Aorta (tissue), 5 donors: ENCODE measurements at places on chromosomes 7 and 10.

- DNase-seq: no peak
- H3K27ac ChIP-seq: no peak overlapping the region
- H3K36me3 ChIP-seq: no peaks in the 10 kb centered on the region
- no peak overlapping the region for H3K4me3 ChIP-seq
- no peaks in the 10 kb centered on the region for H3K27me3 ChIP-seq
These were observed 121.3 kb downstream of the CHN2 start for GRCh38 chr7:29315892-29316270.

- H3K4me1 ChIP-seq: peaks cover 3% of the 10 kb centered on the region
These were observed 465.5 kb upstream of the NRP1 start for GRCh38 chr10:33799944-33800323.

DNA sequence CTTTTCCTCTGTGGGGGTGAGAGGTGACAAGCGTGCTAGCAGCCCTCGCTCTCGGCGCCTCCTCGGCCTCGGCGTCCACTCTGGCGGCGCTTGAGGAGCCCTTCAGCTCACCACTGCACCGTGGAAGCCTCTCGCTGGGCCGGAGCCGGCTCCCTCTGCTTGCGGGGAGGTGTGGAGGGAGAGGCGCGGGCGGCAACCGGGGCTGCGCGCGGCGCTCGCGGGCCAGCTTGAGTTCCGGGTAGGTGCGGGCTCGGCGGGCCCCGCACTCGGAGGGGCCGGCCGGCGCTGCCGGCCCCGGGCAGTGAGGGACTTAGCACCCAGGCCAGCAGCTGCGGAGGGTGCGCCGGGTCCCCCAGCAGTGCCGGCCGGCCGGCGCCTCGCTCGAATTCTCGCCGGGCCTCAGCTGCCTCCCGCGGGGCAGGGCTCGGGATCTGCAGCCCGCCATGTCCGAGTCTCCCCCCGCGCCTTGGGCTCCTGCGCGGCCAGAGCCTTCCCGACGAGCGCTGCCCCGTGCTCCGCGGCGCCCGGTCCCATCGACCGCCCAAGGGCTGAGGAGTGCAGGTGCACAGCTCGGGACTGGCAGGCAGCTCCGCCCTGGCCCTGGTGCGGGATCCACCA lies 352.8 kb upstream of the PODXL start:
- H3K4me1 ChIP-seq: no peaks in the 10 kb centered on the region
- H3K4me3 ChIP-seq: no peak overlapping the region
- H3K27me3 ChIP-seq: no peaks in the 10 kb centered on the region
- no peak for DNase-seq

DNA sequence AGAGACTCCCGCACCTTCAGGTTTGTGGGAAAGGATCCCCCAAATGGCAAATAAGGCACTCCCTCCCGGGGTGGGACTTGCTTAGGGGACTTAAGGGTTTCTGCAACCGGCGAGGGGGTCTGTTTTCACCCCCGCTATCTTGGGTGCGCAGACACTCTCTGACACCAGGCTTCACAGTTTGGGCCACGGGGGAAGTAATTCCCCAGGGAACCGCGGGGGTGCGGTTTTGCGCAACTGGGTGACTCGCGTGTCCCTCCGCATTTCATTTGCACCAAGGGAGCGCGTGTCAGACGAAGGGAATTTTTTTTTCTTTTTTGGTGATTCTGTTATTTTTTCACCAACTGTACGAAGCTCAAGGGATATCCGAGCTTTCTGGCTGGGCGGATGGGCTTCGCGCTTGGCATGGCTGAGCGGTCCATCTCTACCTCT lies 1.7 kb downstream of the GRM8 start:
- no peaks in the 10 kb centered on the region for H3K27me3 ChIP-seq
- DNase-seq: no peak

DNA sequence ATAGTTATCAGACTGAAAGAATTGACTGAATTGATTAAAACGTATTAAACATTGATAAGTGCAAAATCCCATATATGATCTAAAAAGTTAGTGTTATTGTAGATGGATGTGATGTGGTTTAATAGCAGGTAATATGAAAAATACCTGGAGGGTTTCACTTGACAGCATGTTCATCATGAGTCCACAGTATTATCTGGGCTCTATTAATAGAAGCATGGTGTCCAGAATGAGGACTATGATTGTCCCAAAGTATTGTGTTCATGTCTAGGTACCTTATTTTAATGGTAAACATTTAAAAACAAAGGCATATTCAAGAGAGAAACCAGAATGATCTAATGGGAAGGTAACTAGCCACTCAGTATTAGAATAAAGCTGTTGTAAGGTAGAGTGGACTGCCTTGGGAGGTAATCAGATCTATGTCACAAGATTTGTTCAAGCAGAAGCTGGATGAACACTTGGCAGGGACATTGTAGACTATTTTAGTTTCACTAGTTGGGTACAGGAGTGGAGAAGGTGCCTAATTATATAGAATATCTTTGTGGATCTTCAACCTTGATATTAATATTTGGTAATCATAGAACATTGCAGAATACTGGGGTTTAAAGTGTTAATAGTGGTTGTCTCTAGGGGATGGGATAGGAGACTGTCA lies 43.5 kb downstream of the MCU start:
- H3K4me3 ChIP-seq: no peak overlapping the region
- no peaks in the 10 kb centered on the region for H3K27me3 ChIP-seq
- no peaks in the 10 kb centered on the region for H3K36me3 ChIP-seq
- H3K4me1 ChIP-seq: no peaks in the 10 kb centered on the region
- H3K27ac ChIP-seq: no peak overlapping the region
- no peak for DNase-seq

DNA sequence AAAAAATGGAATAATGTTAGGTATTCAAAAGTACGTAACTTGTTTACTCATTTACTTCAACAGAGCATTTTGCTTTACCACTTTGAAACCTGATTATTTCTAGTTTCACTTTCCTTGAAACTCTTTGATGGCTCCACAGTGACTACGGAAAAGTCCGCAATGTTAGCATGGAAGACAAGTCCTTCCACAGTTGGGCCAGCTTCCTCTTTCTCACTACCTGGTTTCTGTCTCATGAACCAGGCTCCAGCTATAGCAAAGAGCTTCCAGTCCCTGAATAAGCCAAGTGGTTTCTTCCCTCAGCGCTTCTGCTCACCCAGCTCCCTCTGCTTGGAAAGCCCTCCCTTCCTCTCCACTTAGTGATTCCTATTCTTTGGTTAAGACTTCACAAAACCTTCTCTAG lies 44.8 kb upstream of the SLC16A12 start:
- no peaks in the 10 kb centered on the region for H3K27me3 ChIP-seq
- H3K36me3 ChIP-seq: no peaks in the 10 kb centered on the region
- no peak overlapping the region for H3K27ac ChIP-seq
- H3K4me1 ChIP-seq: no peaks in the 10 kb centered on the region
- no peak overlapping the region for H3K4me3 ChIP-seq
- DNase-seq: no peak

- no peak overlapping the region for H3K27ac ChIP-seq
- H3K36me3 ChIP-seq: no peaks in the 10 kb centered on the region
- no peak for DNase-seq
- no peaks in the 10 kb centered on the region for H3K27me3 ChIP-seq
These were observed 81.8 kb downstream of the SGMS1 start for GRCh38 chr10:50541921-50542320.

DNA sequence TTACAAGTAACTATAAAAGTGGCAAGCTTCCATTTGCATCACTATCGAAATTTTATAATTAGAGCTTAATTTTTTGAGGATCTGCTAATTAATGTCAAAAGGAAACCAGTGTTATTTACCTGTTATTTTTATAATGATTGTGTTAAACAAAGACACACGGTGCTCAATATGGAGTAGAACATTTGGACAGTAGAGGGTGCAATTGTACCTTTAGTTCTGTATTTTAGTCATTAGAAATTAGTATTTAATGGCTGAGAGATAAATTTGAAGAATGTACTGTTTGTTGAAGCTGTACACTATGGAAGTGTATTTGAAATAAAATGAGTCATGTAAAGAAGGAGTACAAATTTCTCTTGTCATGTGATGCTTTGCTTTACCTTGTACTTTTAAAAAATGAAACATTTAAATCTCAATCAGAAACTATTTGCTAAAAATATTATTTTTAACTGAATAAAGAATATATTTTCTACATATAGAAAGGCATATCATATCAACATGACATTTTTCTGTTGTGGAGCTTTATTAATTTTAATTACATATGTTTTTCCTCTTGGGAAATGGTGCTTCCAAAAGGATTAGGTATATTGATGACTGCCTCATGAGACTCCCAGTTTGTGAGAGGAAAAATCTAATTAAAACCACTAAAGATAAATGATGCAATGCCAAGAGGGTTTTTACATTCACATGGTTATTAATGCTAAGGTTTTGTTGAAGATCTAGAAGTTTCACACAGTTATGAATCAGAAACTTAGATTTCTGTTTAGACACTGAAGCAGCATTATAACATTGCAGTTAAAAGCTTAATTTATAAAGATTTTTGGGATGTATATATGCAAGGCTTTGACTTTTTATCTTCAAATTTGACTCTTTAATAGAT lies 10.4 kb upstream of the PRKG1 start:
- no peak for DNase-seq
- H3K36me3 ChIP-seq: no peaks in the 10 kb centered on the region
- H3K27ac ChIP-seq: no peak overlapping the region
- H3K4me1 ChIP-seq: no peaks in the 10 kb centered on the region
- no peaks in the 10 kb centered on the region for H3K27me3 ChIP-seq

GRCh38 chr7:17554341-17555015 lies 256.0 kb downstream of the AHR start:
- H3K4me3 ChIP-seq: no peak overlapping the region
- DNase-seq: no peak
- no peaks in the 10 kb centered on the region for H3K27me3 ChIP-seq
- no peaks in the 10 kb centered on the region for H3K4me1 ChIP-seq
- H3K36me3 ChIP-seq: no peaks in the 10 kb centered on the region

- no peaks in the 10 kb centered on the region for H3K36me3 ChIP-seq
- no peak overlapping the region for H3K4me3 ChIP-seq
- no peaks in the 10 kb centered on the region for H3K27me3 ChIP-seq
- H3K27ac ChIP-seq: no peak overlapping the region
These were observed 249.3 kb upstream of the PFKP start for GRCh38 chr10:2817940-2818636.

- no peak overlapping the region for H3K27ac ChIP-seq
- DNase-seq: no peak
- H3K27me3 ChIP-seq: no peaks in the 10 kb centered on the region
- H3K36me3 ChIP-seq: no peaks in the 10 kb centered on the region
These were observed 9.1 kb downstream of the SLC13A4 start for GRCh38 chr7:135718794-135719437.

GRCh38 chr7:93219868-93220267 lies 6.4 kb downstream of the HEPACAM2 start:
- H3K4me3 ChIP-seq: no peak overlapping the region
- DNase-seq: no peak
- H3K27me3 ChIP-seq: peaks cover 2% of the 10 kb centered on the region

GRCh38 chr10:90920986-90921666 lies at the start of gene ANKRD1:
Gene ANKRD1, minus strand, starts transcription at chr10:90921087. Its CDS starts 60 bp downstream, at chr10:90921027.
- H3K36me3 ChIP-seq: no peaks in the 10 kb centered on the region
- H3K27me3 ChIP-seq: no peaks in the 10 kb centered on the region
- H3K4me3 ChIP-seq: no peak within 1 kb of the TSS
- peaks cover 3% of the 10 kb centered on the region for H3K4me1 ChIP-seq
- no peak within 1 kb of the TSS for H3K27ac ChIP-seq
- no peak for DNase-seq

DNA sequence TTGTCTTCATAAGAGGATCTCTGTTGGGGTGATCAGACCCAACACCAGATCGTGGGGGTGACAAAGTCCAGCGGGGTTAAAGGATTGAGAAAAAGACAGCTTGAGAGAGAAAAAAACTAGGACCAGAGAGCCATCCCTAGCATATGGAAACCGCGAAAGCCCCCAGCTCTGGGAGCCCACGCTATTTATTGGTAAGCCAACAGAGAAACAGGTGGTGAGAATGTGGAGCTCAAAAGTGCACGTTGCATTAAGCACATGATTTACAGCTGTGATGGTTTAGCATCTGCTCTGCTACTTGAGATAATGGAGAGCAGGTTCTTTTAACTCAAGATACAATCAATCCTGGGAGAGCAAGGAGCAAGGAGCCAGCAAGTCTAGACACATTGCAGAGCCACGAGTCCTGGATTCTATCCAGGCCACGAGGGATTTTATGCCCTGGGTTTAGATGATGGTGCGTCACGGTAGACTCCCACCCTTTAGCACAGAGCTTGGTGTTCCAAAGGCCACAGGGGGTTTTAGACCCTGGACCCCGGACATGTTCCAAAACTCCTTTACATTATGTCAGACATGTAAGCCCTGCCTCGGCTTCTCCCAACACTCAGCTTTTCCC lies 755.2 kb upstream of the SORCS1 start:
- no peaks in the 10 kb centered on the region for H3K36me3 ChIP-seq
- H3K27ac ChIP-seq: no peak overlapping the region
- H3K4me3 ChIP-seq: no peak overlapping the region
- H3K27me3 ChIP-seq: no peaks in the 10 kb centered on the region
- H3K4me1 ChIP-seq: no peaks in the 10 kb centered on the region
- DNase-seq: no peak

DNA sequence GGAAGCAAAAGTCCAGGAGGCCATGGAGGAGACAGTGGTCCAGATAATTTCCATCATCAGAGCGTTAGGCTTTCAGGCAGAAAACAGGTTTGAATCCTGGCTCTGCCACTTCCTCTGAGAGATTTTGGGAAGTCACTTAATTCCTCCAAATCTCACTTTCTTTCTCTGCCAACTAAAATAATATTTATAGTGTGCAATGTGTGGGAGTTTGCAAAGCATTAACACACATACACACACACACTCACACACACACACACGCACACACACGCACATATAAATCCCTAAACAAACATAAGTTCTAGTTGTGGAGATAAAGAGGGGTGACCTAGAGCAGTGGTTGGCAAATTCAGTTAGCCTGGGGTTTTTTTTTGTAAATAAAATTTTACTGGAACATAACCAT lies 84.8 kb downstream of the TRIL start:
- no peaks in the 10 kb centered on the region for H3K36me3 ChIP-seq
- H3K27ac ChIP-seq: no peak overlapping the region
- no peaks in the 10 kb centered on the region for H3K27me3 ChIP-seq
- no peak overlapping the region for H3K4me3 ChIP-seq
- DNase-seq: no peak
- H3K4me1 ChIP-seq: no peaks in the 10 kb centered on the region

- no peak overlapping the region for H3K27ac ChIP-seq
- H3K4me1 ChIP-seq: no peaks in the 10 kb centered on the region
- no peaks in the 10 kb centered on the region for H3K36me3 ChIP-seq
- H3K4me3 ChIP-seq: no peak overlapping the region
- no peaks in the 10 kb centered on the region for H3K27me3 ChIP-seq
These were observed 40.5 kb downstream of the AOAH start for GRCh38 chr7:36683695-36684357.

- DNase-seq: no peak
- H3K36me3 ChIP-seq: no peaks in the 10 kb centered on the region
- H3K4me1 ChIP-seq: no peaks in the 10 kb centered on the region
These were observed 523.9 kb upstream of the NRP1 start for GRCh38 chr10:33858326-33858725.
